ENCODE measurements at places on chromosomes 6 and 20.

GRCh38 chr6:13044390-13044789, 283.9 kb downstream of the TBC1D7 start:
- DNase-seq: no peak

GRCh38 chr6:117550078-117550600, 52.2 kb downstream of the GOPC start:
- DNase-seq: no peak

DNA sequence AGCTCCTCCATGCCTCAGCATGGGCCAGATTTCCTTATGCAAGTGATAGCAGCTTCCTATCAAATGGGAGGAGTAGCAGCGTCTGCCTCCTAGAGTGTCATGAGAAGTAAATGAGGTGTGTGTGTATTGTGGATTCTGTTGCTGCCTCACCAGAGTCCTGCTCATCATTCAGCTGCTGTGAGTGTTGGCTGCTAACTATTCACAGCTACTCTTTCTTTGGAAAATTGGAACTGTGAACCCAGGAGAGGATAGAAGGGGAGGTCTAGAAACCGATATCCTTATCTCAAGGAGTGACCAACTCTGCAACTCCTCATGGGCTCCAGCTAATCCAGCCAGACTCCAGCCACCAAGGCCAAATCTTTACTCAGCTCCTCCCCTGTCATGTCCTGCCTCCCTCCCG, 63.3 kb downstream of the TOX2 start:
- no peak for DNase-seq

DNA sequence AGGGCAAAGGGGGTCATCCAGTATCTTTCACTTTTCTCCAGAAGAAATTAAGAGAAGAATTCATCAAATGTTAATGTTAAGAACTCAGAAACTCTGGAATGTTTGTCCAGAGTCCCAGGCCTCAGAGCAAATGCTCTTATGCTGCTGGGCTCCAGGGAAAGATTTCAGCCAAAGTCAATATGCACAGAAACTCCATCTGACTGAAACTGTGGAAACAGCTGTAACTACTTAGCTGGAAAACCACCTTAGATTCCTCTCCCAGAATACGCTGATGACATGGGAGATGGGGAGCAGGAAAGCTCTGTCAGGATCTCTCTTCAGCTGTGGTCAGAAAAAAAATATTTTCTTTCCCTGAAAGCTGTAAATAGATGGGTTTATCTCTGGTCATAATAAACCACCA, 559.6 kb downstream of the RFPL4B start:
- no peak for DNase-seq

- DNase-seq: no peak
These were observed 21.6 kb downstream of the ZNFX1 start for GRCh38 chr20:49256261-49256660.

DNA sequence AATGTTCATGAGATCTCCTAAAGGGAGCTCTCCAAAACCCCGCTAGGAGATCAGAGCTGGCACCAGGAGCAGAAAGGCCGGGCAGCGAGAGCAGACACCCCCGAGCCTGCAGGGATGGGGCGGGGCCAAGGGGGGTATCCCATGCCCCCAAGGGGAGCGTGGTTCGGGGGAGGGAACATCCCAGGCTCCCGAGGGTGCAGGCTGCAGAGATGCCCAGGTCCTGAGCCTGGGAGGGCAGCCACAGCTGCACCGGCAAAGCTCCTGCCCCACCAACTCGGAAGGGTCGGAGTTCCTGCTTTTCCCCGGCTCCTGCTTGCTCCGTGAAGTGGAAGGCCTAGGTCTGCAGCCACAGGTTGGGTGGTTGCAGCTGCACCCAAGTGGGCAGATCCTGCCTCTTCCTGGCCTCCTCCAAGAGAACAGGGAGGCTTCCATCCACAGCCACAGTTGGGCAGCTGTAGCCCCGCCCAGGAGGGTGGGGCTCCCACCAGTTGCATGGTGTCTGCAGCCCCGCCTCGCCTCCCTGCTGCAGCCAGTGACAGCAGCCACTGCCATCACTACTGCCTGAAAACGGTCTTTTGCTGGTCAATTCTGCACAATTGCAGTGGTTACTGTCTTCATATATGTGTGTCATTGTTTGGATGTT, 13.4 kb upstream of the GMNN start:
- no peak for DNase-seq

DNA sequence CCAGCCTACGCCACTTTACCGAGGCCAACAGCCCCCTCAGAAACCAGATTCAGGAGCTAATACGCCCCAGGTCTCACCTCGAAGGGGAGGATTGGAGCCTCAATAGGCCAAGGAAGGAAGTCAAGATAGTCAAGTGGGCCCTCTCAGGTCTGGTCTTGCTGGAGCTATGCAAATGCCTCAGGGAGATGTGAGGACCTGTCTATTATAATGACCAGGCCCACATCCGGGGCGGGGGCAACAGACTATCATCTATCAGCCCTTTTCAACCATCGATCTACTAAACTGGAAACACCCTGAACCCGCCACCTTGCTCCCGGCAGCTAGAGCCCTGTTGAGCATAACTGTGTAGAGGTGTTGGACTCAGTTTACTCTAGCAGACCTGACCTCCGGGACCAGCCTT, 12.7 kb upstream of the GSTA3 start:
- no peak for DNase-seq

GRCh38 chr6:77097940-77098339, 365.4 kb downstream of the HTR1B start:
- no peak for DNase-seq

DNA sequence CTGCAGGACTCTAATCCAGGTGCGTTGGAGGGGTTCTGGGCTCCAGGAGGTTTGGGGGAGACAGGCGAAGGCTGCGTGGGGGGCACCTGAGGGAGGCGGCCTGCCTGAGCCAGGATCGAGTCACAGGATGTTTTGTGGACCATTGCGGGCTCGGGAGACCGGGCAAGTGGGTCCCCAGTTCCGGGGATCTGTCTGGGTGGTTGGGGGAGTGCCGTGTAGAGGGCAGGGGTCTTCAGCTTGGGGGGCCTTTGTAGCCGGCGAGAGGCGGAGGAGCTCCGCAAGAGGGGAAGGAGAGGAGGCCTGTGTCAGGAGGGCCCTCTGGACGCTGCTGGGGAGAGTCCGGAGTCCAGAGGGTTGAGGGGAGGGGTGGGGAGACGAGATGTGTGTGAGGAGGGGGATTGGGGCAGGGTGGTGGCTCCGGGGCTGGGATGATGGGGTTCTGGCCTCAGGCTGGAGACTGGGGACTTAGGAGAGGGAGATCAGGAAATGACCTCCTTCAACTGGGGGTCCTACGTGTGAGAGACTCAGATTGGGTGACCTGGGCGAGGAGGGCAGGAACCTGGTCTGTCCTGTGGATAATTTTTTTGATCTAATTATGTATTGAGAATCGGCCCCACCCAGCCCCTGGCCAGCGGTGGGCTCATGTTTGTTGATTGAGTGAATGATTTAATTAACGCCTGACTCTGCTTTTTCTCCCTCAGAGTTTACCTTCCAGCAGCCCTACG, 505 bp downstream of the SNAI1 start:
- no peak for DNase-seq

- no peak for DNase-seq
These were observed 525 bp downstream of the MACROD2 start for GRCh38 chr20:13995841-13996240.

DNA sequence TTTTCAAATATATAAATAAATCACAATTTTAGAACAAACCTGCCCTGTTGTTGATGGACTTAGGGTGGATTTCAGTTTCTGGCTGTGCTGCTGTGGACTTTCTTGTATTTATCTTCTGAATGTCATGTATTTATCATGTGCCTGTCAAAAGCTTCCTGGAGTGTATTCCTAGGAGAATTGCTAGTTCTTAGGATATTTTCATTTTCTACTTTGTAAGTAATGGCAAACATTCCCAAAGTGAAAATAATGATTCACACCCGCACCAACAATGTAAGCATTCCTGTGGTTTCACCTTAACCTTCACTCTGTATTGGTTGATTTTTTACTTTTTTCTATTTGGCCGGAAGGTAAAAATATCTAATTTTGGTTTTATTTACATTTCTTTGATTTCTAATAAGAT, 387.8 kb downstream of the SMOC2 start:
- no peak for DNase-seq

DNA sequence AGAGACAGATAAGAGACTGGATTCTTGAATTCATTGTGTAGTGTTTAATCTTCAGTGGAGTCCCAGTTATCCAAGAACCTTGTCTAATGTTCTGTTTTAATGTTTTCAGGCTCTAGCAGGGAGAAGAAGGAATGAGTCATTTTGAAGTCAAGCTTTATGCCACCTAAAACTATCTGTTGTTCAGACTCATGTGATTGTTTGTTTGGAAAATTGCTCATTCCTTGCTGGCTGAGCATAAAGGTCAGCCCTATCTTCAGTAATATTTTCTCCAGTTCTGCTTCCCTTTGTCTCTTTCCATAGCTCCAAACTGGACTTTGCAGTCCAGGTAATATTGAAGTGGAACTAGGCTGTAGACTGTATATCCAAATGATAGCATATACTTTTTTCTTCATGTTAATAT, 34.2 kb downstream of the CLVS2 start:
- no peak for DNase-seq

- no peak for DNase-seq
These were observed 192.5 kb upstream of the ZFP64 start for GRCh38 chr20:52383995-52384621.

GRCh38 chr6:97288188-97288587, 5.2 kb upstream of the MMS22L start:
- no peak for DNase-seq

GRCh38 chr6:41871691-41872090, 23.5 kb downstream of the USP49 start:
- no peak for DNase-seq

DNA sequence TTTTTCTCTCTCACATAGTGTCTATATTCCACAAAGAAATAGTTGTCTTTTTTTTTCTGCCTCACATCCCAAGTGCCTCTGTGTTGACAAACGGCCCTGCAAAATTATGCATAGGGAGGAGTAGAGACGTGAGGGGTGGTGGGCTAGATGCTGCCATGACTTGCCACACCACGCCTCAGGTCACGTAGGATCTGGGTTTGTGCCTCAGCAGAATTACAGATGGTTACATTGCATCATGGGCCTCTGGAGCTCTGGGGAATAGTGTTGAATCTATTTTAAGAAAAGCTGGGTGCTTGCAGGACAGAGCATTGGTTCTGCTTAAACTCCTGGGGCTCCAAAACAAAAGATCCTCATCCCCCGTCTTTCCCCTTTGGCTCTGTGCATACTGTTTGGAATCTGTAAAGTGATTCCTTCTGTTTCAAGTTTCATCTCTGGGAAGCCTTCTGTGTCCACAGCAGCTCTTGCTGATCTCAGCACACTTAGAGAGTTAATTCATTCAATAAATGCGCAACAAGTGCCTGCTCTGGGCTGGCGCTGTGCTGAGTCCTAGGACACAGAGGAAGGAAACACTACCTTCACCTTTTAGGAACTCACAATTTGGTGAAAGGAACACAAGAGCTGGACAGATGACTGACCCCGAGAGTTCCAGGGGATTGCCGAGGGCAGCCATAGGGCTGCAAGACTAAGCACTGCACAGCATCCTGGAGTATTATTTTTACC, 2.4 kb downstream of the FANCE start:
- DNase-seq: no peak
